ENCODE measurements at places on chromosomes 1 and 21.

- DNase-seq: no peak
Observed at GRCh38 chr1:80403471-80403893, 1397.0 kb upstream of the ADGRL4 start.

DNA sequence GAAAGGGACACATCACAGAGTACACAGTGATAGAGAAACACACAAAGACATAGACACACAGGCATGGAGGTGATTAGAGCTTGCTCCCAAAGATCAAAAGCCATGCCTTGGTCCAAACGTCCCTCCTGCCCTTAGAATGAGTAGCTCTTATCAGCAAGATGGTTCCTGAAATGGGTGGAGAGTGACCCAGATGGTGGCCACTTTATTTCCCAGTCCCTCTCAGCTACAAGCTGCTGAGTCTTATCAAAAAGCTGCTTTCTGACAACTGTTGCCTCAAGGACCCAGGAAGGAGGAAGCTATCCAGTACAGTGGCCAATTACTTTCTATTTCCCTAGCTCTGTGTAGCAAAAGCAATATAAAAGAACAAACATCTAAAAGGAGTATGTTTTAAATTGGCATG, 7.7 kb upstream of the CLCA1 start:
- no peak for DNase-seq

GRCh38 chr1:13930151-13930550, 230.2 kb downstream of the PRDM2 start:
- DNase-seq: no peak

GRCh38 chr21:38123626-38124025, 133.2 kb upstream of the KCNJ15 start:
- no peak for DNase-seq

Measured in thoracic aorta (tissue), 2 donors.